CD4-positive, alpha-beta T cell treated with Interleukin-2 at 100 ng/mL for 4 hours (primary cell): ENCODE measurements at places on chromosomes 2 and 18.
A peak's percentile ranks its signal among the peaks of the same experiment; 100 is the strongest.

- DNase-seq = no peak
Observed at GRCh38 chr18:70513502-70514171, 224.8 kb downstream of the SOCS6 start.

DNA sequence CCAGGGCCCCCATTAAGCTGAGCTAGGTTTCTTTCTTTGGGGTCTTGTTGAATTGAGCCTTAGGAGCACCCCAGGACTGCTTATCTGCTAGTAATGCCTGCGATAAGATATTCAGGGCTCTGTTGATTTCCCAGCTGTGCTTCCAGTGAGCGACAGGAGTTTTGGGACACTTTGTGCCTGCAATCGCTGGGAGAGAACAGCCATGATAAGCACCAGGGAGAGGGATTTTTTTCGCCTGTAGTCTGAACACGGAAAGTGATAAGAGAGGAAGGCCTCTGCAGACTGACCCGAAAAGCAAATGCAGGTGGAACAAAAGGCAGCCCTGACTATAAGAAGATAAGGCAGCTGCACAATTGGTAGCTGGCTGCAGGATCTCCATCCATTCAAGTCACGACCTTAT is 244.3 kb downstream of the CNTNAP5 start:
- DNase-seq = no peak

DNA sequence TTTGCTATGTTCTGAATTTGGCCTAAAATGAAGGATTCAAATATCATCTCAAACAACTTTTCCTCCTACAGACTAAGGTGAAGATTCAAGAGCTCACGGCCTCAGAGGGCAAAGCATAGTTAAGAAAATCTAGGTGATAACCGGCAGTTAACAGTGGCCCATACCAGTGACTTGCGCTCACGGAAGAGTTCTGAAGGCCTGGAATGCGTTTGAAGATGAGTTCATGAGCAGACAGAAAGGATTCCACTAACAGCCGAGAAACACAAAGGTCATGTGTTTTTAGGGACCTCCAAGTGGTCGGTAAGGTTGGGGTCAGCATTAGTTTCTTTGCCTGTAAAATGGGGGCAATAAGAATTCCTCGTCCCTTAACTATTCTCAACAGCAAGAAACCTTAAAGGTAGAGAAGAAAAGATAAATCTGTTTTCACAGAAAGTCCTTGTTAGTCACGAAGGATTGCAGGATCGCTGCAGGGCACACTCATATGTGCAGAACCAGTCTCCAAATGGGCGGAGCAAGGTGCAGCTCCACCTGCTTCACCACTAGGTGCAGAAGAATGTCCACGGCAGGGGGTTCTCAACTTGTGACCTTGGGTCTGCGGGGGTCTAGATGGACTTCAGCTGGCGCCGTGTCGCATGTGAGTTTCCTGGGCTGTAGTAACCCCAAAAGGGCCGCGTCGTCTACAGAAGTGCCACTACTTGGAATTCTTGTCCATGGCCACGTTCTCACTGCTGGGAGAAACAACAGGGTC is 708 bp upstream of the RPIA start:
- peak; percentile 36 for DNase-seq

DNA sequence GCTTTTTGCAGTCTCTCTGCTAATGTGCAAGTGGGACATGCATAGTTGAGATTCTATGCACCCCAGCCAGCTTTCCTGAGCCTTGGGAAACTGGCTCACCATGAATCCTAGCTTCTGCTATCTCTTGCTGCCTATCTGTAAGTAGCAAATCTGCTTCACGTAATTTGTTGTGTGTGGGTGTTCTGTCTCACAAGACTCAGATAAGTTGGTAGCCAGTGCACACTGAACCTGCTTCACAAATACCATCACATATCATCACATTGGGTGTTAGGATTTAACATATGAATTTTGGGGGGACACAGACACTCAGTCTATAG is 13.9 kb upstream of the VRK2 start:
- DNase-seq = no peak

- no peak for DNase-seq
Observed at GRCh38 chr2:26597197-26597596, 44.0 kb downstream of the CIB4 start.
